ENCODE measurements at places on chromosomes 4 and X.
A peak's percentile ranks its signal among the peaks of the same experiment; 100 is the strongest.

GRCh38 chrX:50827996-50828395 lies 14.0 kb upstream of the SHROOM4 start:
- no peak for DNase-seq

DNA sequence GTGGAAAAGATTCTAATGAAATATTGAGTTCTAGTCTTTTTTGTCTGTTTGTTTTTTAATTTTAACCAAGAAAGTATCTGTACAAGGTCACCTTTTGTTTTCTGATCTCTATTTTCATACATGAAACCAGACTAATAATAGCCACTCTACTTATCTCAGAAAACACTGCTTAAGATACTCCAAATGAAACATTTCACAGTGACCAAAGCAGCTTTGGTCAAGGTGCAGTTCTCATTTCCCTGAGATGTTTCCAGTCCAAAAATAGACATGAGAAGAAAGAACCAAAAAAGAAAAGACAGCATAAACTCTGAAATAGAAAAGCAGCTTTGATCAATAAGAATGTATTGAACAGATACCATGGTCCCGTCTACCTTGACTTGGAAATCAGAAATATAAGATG lies 782.8 kb downstream of the RAB28 start:
- DNase-seq: no peak

- no peak for DNase-seq
These were observed 364.7 kb downstream of the PCDH7 start for GRCh38 chr4:31084806-31085416.

DNA sequence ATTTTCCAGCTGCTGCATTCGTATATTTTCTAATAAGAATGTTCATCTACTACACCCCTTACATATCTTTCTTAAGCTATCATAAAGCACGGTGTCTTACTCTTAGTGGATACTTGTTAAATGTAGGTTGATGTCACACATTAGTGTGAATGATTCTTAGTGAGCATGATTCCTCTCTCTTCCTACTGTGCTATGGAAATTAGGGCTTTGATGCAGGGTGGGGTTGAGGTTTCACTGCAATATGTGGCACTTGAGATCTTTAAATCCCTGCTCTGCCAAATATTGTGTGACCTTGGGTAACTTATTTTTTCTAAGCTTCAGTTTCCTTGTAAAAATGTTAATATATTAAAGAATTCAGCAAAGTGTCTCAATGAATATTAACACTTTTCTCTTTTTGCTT lies 188.4 kb downstream of the PDGFRA start:
- no peak for DNase-seq

- DNase-seq: no peak
These were observed 546 bp downstream of the ZRSR2 start for GRCh38 chrX:15790769-15791290.

- no peak for DNase-seq
These were observed 10.4 kb upstream of the PDGFRA start for GRCh38 chr4:54218736-54219135.

DNA sequence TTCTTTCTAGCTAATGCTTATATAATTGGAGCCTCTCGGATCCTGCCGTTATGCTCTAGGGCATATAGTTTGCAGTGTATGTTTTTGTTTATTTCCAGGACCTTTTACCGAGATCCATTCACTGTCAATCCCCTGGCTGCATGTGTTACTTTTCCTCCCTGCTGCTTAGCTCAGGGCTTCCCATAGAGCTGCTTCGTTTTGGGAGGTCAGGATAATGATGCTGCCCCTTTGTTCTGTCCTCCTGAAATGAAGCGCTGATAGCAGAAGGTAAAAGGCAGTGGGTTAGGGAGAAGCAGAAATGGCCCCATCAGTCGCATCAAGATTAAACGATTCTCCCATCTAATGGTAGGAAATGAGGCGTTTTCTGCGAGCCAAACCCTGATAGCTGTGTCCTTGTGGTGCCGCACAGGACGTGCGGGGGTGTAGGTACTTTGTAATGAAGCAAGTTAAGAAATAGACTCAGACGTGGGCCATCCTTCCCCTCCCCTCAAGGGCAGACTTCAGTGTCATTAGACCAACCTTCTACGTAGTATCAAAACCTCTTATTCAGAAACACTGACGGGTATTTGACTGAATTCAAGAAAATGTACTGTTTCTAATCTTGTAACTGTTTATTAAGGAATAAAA lies 37.3 kb downstream of the AFF2 start:
- no peak for DNase-seq

- peak; percentile 45 for DNase-seq
These were observed 97.9 kb downstream of the ARHGEF9 start for GRCh38 chrX:63686878-63687714.

DNA sequence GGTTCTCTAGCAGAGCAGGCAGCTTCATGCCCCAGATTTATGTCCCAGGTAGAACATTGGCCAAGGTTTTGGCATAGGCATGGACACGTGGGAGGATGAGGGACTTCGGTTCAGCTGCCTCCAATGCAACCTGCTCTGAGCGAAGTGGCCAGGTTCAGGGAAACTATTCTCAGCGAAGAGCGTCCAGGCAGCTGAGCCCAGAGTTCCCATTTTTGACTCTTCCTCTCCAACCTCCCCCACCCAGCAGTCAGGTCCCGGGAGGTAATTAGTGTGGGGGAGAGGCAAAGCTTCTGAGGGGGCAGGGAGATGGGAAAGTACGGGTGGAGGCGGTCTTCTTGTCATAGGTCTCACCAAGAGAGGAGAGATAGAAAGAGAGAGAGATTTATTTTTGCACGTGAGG lies 1.0 kb downstream of the GABRA4 start:
- no peak for DNase-seq

- DNase-seq: no peak
These were observed 56.0 kb downstream of the UGT8 start for GRCh38 chr4:114654592-114654991.

GRCh38 chr4:186813377-186814068 lies 89.9 kb upstream of the FAT1 start:
- no peak for DNase-seq

- DNase-seq: no peak
These were observed 45.6 kb downstream of the SOD3 start for GRCh38 chr4:24840826-24841543.

DNA sequence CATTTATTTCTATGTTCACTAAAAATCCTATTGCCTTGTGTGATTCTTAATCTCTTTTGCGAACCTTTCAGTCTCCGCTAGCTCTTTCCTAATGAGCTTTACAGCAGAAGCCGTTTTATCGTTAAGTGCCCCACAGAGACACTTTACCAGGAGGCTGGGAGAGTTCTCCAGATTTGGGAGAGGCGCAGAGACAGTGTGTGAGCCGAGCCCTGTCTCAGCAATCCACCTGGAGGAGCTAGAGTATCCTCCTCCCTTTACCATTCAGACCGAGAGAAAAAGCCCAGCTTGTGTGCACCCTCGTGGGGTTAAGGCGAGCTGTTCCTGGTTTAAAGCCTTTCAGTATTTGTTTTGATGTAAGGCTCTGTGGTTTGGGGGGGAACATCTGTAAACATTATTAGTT lies 54.9 kb upstream of the MTM1 start:
- DNase-seq: no peak

- DNase-seq: no peak
These were observed 16.5 kb upstream of the ALB start for GRCh38 chr4:73387552-73387951.

- DNase-seq: no peak
These were observed 55.4 kb upstream of the GPR78 start for GRCh38 chr4:8524595-8525382.

DNA sequence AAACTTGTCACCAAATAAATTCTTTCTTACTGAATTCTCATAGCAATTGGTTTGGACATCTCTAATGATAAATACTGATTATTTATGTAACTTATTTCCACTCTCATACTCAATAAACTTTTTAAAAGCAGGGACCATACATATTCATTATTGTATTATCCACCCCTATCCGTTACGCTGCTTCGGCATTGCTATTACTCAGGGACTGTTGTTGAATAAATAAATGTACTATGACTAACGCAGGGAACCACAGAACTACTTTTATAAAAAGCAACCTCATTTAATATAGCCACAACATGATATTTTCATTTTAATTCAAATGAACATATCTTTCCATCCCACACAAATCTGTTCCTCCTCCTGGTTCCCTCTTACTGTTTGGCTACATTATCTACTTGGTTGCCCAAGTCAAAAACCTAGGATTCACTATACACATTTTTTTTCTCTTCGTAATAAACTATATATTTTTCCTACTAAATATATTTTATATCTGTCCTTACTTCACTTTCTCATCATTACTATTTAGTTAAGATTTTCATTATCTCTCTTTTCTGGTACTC lies 14.9 kb upstream of the ANKRD50 start:
- DNase-seq: no peak

DNA sequence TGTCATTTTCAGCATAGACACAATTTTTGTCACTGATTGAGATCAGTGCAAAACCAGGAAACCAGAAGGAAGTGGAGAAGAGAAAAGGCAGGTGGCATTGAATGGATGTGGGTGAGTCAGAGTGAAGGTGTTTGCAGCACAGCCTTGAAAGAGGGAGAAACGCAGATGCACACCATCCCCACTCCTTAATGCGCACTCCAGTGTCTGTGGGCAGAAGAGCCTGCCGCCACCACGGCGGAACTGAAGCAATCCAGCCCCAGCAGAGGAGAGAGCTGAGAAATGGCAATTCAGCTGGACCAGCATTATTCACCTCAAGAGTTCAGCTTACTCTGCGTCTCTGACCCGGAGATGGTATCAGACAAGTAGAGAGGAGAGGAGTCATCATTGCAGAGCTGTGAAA lies 393.1 kb upstream of the FRG1 start:
- DNase-seq: no peak

DNA sequence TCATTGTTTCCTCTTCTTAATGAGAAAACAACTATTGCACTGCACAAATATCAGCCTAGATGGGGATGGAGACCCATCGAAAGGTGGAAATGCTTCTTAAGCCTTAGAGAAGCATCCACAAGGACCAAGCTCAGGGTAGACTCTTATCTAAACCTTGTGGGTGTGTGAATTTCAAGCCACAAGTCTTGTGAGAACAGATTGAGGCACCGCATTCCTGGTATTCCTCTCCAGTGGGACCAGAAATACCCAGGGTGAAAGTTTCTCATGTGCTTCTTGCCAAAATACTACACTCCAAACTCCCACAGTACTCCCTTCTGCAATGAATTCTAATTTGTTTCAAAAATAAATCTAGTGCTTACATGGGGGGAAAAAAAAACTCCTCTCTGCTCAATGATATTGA lies 375.6 kb downstream of the PDGFC start:
- no peak for DNase-seq

DNA sequence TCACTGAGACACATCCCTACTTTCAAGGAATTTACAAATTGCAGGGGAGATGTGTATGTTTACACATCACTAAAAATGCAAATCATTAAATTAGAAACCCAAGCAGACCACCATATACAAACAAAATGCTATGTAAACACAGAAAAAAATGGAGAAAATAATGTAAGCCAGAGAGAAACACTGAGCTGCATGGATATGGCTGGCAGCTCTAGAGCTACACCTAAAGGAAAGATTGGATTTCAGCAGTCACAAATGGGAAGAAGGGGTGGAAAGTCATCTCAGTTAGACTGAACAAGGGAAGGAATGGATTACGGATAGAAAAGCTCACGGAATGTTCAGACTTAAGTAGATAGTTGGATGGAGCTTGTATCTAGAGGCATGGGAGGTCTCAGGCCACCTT lies 186.3 kb downstream of the MOSPD2 start:
- no peak for DNase-seq

GRCh38 chr4:64130907-64131306 lies 278.3 kb downstream of the TECRL start:
- no peak for DNase-seq
